ENCODE measurements at places on chromosomes 7 and 10.

DNA sequence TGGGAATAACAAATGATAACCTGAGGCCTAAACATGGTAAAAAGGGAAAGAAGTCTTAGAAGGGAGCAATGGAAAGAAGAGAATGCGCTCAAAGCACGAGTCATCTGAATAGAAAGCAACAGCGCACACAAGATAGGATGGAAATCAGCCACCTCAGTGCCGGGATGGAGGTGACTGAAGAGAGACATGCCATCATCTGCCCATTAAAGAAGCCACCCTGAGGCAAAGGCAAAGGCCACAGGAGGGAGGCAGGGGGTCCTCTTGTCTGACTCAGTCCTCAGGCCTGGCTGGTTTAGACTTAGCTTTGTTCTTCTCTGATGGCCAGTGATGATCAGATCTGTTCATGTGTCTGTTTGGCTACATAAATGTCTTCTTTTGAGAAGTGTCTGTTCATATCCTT is 180.6 kb downstream of the CHCHD3 start:
- no peak for DNase-seq

DNA sequence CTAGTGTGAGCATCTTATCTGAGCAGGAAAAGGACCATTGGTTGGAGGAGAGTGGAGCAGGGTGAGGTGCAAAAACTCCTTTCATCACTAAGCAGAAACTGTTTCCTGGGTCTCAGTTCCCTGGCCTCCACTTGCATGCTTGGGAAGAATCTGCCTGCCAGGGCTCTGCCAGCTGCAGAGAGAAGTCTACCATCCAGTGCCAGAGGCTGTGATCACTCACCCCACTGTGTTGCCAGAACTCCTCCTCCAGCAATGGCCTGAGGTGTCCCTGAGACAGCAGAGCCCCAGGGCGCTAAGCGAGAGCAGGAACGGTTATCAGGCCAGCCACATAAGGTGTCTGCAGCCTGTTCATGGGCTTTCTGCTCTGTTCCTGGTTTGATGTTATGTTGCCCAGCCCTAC is 991.4 kb downstream of the CCSER2 start:
- no peak for DNase-seq

- DNase-seq = no peak
Measured at GRCh38 chr7:98869027-98869596, 702 bp downstream of the TMEM130 start.

DNA sequence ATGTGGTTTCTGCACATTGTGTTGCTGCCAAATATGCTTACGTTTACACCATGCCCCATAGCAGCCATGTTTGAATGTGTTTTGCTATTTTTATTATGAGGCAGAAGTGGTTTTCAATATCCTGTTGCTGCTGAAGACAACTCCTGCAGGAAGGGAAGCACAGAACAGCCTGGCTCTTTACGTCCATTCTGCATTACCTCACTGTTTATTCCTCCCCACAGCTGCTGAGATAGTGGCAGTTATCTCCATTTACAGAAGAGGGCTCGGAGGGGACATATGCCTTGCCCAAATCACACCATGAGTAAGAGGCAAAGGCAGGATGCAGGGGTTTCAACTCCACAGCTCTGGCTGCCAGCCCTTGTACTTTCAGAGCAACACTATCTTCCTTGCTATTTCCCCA is 35.3 kb downstream of the PLPP4 start:
- no peak for DNase-seq

DNA sequence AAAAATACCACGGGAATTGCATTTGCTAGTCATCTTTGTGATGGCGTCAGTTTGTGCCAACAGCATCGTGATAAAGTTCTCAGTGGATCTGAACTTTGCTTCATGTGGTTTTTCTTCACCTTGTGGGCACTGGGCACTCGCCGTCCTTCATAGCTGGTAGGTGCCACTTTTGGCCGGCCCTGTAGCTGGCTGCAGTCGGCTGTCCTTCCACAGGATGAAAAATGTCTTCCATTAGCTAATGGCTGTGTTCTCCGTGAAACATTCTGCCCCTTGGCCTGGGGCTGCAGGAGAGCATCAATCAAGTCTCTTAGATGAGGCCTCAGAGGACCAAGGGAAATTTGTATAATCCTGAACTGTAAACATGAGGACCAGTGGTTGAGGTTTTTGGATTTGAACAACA is 145.3 kb downstream of the DYNC1I1 start:
- DNase-seq = no peak

GRCh38 chr10:117710181-117710798 is 167.7 kb downstream of the EMX2 start:
- no peak for DNase-seq

DNA sequence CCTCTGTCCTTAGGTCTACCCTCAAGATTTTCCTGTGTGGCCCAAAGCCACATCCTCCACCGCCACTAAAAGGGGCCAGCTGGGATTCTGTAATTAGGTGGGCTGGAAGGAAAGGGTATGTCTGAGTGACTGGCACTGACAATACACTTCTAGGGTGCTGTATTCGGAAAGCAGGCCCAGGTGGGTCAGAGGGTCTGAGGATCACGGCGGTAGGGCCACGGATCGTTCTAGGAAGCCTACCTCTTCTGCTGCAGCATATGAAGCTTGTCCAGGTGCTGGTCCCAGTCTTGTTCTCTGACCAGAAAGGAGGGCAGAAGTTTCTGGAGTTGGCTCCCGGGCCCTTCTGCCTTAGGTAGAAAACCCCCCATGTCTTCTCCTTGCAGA is 462 bp downstream of the TRPV5 start:
- DNase-seq = no peak

- DNase-seq = no peak
Measured at GRCh38 chr7:101598986-101599771, 29.9 kb downstream of the MYL10 start.

DNA sequence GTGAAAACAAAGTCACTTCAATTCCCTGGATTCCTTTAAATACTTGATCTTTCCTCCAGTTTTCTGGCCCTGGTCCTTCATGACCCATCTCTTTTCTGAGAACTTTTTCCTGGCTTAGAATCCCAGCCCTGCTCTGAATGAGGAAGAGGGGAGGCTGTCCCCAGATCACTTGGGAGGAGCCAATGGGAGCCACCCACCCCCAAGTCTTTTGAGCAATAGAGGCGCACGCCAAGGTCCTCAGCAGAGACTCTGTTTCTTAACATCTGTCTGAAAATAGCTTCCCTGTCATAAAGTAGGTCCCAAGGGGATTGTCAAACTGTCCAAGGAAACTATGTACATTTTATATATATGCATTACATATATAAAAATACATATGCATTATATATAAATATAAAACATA is 126.8 kb downstream of the ADRA2A start:
- no peak for DNase-seq

DNA sequence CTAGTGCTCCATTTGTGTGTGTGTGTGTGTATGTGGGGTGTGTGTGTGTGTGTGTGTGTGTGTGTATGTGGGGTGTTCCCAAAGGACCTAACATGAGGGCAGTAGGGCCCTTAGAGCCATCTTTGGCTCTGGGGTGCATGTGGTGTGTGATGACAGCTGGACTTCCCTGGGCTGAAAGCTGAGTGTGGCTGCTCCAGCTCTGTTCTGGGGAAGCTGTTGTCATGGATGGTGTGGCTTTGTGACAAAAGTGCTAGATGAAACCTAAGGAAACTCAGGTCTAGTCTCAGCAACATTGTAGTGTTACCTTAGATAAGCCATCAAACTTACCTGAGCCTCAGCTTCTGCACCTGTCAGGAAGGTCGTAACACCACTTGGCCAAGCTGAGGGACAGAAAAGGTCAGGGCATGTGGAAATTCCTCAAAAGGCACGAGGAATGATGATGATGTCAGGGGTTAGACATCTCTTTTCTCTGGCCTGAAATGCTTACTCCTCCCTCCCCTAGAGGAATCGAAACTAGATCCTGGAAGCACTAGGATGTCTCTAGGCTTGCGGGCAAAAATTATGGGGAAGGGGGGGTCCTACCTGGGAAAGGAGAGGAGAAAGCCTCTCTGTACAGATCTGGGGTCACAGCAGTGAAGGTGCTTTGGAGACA is 115.4 kb downstream of the RPS24 start:
- DNase-seq = no peak

DNA sequence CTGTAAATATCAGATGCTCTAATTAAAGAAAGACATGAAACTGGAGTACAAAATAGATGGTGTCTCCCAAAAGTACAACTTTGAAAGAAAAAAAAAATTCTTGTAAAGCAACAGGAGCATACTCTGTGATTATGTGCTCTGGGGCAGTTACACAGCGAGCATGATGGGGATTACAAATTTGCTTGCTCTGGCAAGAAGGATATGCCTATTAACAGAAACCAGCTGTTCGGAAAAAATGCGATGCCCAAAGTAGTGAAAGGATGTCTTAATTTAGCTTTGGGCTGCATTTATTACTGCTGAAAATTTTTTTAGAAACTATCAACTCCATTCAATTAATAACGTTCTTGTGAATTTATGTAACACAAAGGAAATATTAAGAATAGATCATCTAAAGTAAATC is 256.9 kb upstream of the TPK1 start:
- DNase-seq = no peak

DNA sequence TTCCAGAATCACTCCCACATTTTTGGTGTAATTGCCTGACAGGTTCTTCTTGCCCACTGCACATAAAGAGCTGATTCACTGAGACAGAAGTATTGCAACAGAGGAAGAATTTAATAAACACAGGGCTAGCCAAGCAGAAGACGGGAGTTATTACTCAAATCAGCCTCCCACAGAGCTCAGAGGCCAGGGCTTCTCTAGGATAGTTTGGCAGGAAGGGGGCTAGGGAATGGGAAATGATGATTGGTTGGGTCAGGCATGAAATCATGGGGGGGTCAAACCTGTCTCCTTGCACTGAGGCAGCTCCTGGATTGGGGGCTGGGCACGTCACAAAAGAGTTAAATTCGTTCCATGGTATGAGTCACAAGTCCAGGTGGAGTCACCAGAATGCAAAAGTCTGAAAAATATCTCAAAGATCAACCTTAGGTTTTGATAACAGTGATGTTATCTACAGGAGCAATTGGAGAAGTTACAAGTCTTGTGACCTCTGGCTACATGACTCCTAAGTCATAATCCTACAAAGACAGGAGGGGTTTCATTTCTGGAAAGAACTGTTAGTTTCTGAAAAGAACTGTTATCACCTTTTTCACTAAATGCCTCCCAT is 30.2 kb upstream of the ERCC6 start:
- DNase-seq = no peak

- no peak for DNase-seq
Measured at GRCh38 chr7:128197989-128198580, 43.0 kb upstream of the LEP start.

DNA sequence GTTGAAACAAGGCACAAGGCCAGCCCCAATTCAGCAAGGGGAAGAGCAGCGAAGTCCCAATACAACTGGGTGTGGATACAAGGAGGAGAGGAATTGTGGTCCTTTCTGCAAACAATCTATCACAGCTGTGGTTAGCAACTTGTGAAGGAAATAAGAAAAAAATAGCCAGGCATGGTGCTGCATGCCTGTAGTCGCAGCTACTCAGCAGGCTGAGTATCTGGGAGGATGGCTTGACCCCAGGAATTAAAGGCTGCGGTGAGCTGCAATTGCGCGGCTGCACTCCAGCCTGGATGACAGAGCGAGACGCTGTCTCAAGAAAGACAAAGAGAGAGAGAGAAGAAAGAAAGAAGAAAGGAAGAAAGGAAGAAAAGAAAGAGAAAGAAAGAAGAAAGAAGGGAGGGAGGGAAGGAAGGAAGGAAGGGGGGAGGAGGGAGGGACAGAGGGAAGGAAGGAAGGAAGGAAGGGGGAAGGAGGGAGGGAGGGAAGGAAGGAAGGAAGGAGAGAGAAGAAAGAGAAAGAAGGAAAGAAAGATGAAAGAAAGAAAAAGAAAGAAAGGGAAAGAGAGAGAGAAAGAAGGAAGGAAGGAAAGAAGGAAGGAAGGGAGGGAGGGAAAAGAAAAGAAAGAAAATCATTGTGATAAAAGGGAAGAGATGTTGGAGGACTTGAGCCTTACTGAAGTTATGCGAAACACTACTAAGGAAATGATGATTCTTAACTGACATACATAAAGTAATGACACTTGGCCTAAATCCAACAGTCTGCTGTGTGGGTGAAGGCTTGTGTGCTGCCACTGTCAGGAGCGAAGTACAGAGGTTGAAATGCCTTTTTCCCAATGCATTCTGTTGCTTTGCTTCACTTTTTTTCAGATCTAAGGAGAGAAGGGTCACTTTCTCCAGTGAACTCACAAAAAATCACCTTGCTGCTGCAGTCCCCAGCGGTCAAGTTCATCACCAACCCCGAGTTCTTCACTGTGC is 117.0 kb upstream of the STK17A start:
- no peak for DNase-seq

- DNase-seq = no peak
Measured at GRCh38 chr7:55124989-55125875, 106.4 kb downstream of the EGFR start.

- DNase-seq = no peak
Measured at GRCh38 chr10:110511734-110512449, 14.2 kb downstream of the DUSP5 start.

DNA sequence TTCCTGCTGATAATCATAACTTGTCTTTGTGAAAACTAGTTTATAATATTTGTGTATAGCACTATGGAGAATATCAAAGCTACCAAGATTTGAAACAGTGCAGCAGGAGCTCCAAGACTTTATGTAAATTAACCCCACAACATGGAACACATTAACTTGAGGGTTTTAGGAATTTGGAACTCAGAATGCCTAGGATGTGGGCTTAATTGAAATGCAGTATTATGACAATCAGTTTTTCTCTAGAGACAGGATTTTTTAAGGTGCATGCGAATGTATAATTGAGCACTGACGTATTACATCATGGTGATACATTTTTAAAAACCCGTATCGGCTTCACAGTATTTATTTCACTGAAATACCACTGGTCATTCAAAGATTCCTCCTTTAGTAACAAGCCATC is 313.1 kb upstream of the DGKB start:
- DNase-seq = no peak

GRCh38 chr7:50309721-50310120 is 5.2 kb downstream of the IKZF1 start:
- DNase-seq = no peak

- no peak for DNase-seq
Measured at GRCh38 chr7:137953665-137954470, 48.0 kb downstream of the CREB3L2 start.

GRCh38 chr7:11430841-11431240 is 401.2 kb downstream of the THSD7A start:
- no peak for DNase-seq

DNA sequence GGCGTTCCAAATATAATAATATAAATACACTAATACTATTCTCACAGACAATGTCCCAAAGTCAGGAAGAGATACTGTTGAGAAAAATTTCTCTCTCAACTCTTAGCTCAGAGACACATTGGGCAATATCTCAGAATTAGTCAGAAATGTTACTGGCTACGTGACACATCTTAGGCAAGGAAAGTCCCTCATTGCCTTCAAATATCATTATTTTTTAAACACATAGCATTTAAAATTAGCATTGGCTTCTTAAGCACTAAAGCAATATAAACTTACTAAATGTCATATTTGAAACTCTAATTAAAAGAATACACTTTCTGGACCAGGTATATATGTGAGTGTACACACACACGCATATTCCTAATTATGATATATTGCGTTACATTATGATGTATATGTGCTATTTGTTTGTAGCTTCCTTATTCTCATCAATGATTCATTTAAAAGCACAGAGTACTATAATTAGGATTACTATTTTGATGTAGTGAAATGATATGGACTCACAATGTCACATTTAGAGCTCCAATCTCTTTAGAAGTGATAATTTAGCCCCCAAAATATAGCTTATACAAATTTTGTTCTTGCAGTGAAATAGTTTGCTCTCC is 255.8 kb downstream of the TWIST1 start:
- no peak for DNase-seq

GRCh38 chr7:151694828-151695580 is 175.3 kb upstream of the RHEB start:
- no peak for DNase-seq
